ENCODE measurements at places on chromosomes 4 and X.

GRCh38 chrX:130516123-130516522 lies 114.3 kb downstream of the RBMX2 start:
- DNase-seq, result no peak

DNA sequence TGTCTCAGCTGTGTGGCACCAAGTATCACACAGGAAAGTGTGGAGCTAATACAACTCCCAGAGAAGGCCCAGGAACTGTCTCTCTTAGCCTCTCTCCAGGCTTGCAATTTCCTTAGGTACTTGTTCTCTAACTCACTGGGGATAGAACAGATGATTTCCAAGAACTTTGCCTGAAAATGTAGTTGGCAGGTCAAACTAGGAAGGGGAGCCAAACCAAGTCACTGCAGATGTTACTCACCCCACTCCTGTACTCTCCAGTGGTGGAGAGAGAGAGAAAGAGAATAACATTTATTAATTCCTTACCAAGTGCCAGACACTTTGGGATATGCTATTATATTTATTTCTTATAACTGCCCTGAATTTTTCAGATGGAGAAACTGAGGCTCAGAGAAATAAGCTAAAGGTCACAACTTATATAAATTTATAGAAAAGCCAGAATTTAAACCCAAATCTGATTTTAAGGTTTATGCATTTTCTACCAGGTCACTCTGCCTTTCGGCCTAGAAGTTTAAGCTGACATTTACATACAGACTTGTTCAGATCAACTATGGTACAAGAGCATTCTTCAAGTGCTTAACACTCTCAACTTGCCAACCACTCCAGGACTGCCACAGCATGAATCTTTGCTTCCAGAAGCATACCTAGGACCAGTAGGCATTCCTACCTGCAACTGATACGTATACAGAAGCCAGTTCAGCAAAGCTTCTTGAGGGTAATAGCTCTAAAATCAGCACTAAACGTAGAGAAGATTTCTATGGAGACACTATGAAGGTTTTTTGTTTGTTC lies 248.6 kb upstream of the ETNPPL start:
- no peak for DNase-seq

GRCh38 chr4:90996813-90997212 lies 869.6 kb downstream of the CCSER1 start:
- DNase-seq, result no peak

DNA sequence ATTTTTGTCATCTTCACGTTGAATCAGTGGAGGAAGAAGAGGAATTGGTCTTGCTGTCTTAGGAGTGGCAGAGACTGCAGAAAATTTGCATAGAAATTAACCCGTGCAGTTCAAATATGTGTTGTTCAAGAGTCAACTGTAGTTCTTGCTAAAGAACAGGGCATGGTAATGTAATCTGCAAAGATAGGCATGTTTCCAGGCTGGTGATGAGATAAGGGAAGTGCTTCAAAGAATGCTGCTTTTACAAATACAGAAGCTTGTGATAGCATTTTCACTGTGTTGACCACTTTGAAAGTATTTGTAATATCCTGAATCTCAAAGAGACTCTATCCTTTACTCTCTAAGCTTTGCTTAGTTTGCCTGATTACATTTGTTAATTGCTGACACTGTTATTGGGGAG lies 60.1 kb downstream of the PRRG1 start:
- no peak for DNase-seq

DNA sequence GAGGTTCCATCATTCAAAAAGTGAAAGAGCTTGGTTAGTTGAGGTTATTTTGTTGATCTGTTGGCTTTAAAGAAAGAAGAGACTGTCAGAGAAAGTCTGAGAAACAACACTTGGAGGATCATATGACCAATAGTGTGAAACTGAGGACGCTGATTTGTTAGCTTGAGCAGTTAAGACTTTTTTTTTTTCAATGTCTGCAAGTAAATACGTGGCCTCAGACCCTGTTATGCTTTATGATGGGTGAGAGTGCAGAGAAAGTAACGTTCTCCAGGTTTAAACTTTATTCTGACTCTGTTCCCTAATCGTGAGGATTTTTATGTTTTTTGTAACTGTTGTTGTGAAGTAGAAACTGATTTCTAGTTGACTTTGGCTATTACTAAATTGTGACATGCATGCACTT lies 45.9 kb downstream of the GAB1 start:
- DNase-seq, result no peak

Data from activated T-cell treated with anti-CD3 and anti-CD28 coated beads for 1 hour (primary cell).